Heart left ventricle (tissue), 16 donors: ENCODE measurements at places on chromosomes 2 and 18. TPM values are rescaled to one million over a fixed set of nuclear protein-coding genes. Genes with fewer than 3 reads are reported as not detected.

DNA sequence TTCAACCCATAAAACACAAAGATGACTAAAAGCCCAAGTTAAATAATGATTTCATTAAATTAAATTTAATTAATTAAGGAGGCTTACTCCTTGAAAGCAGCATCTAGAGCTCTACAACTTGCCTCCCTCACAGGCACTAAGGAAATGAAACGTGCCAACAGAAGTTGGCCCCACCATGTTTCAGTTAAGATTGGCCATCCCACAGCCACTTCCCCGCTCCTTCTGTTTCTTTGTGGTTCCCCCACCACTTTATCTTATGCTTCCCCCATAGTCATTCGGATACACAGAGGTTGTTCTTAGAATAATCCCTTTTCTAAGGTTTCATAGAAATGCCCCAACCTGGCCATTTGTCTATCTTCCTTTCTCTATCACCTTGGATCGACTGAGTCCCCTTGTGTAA is 101.6 kb upstream of the RIOK3 start:
- no peak overlapping the region for H3K27ac ChIP-seq
- no peak for DNase-seq
- H3K4me3 ChIP-seq: no peak overlapping the region
- H3K4me1 ChIP-seq: no peaks in the 10 kb centered on the region
- H3K27me3 ChIP-seq: no peaks in the 10 kb centered on the region

DNA sequence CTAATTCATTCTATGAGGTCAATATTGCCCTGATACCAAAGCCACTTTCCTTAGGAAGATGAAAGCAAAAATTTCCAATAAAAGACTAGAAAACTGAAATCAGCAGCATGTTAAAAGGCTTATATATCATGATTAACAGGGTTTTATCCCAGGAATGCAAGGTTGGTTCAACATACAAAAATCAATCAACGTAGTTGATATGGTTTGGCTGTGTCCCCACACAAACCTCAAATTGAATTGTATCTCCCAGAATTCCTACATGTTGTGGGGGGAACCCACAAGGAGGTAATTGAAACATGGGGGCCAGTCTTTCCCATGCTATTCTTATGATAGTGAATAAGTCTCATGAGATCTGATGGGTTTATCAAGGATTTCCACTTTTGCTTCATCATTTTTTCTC is 11.7 kb upstream of the ABCB11 start:
- no peak for DNase-seq
- no peak overlapping the region for H3K27ac ChIP-seq
- no peaks in the 10 kb centered on the region for H3K27me3 ChIP-seq
- no peaks in the 10 kb centered on the region for H3K36me3 ChIP-seq
- no peaks in the 10 kb centered on the region for H3K4me1 ChIP-seq

Gene TM4SF20
- not detected for total RNA-seq

Gene ACMSD
- not detected for total RNA-seq

Gene ST3GAL5
- total RNA-seq: 6.7 TPM
